ENCODE measurements at places on chromosomes 4 and X.
A peak's percentile ranks its signal among the peaks of the same experiment; 100 is the strongest.

- DNase-seq, result no peak
Observed at GRCh38 chrX:16310326-16310725, 143.0 kb downstream of the MAGEB17 start.

DNA sequence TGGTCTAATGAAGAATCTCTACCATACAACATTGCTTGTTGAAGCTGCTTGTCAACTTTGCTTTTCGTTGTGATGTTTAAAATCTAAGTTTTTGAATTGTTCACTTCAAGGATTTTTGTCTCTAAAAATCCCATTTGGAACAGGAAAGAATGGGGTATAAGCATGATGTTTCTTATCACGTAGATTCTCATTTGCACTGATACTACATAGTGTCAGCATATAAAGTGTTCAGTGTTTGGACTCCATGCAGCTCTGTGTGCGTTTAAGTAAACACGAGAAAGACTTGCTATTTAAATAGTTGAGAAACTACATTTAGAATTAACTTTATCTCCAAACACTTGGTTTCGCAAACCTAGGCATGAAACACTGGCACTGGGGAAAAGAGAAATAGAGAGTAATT is 452.5 kb downstream of the NKX6-1 start:
- no peak for DNase-seq

DNA sequence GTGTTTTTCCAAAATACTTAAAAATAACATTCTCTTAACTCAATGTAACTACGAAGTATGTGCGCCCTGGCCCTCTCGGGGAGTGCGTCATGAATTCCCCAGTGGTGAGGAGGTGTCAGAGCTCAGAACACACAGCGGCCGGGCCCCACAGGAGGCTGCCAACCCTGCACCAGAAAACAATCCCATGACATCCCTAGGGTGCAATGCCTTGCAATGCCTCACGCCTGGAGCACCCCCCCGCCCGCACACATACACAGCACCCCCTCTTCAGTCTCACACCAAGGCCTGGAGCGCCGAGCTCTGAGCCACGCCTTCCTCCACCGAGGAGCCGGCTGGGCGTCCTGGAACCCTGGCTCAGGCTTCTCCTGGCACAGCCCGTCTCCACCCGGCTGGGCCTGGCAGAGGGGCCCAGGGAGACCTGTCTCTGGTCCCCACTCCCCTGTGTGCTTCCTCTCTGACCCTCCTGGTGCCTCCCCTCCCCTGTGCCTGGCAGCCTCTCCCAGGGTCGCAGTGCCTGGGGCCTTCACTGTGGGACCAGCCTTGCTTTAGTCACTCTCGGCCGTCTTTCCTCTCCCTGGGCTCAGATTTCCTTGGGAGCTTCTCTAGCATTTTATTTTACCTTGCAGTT is 108.2 kb upstream of the ADRA2C start:
- DNase-seq, result no peak

- peak; percentile 2 for DNase-seq
Observed at GRCh38 chr4:174423257-174423944, 98.9 kb downstream of the HPGD start.
